ENCODE measurements at places on chromosomes 11 and 22.

DNA sequence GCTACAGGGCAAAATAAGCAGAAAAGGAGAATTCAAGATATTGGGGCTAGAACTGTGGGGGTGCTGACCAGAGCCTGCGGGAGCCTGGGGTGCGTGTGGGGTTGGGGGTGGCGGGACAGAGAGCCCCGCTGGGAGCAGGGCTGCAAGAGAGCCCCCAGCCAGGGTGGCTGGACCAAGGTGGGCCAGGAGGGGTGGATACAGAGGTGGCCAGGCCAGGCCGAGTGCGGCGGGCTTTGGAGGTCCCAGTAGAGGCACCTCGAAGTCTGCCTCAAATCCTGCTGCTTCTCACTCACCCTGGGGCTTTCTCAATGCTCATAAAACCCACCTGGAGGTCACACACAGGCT, 16.9 kb upstream of the MUC5B start:
- peak; percentile 5 for DNase-seq

GRCh38 chr11:69121021-69121420, 34.7 kb upstream of the SMIM38 start:
- no peak for DNase-seq

- DNase-seq: no peak
Observed at GRCh38 chr11:134481933-134482527, 70.0 kb upstream of the B3GAT1 start.

DNA sequence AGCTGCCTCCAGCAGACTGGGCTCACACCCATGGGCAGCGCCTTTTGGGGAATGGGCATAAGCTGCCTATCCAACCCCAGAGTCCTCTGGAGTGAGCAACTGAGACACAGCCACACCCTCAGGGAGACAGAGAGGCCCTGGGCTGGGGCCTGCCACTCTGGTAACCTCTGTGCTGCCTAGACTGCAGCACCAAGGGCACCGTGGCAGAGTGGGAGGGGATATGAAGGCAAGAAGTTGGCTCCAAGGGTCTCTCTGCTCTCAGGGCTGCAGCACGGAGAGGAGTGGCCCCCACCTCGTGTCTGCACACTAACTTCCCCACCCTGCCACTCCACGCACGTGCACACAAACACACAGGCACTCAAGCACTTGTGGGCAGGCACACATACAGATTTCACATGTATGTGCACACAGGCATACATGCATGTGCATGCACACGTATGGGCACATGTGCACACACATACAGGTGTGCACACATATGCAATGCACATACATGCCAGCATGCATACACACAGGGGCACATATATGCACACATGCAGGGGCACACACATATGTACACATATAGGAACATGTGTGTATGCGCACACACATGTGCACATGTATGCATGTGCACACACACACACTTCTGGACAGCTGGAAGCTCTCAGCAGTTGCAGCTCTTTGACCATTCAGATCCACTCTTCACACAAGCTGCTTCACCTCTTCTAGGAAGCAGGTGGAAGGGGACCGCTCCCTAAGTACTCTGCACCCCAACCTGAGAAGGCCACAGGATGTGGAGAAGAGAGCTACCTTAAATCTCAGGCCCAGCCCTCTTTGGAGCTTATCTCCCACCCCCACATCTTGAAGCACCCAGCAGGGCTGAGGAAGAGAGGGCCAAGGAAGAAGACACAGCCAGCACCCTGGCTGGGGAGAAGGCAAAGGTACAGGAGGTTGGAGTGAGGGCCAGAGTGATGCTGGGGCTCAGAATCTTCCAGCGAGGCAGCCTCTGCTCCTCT, 4.3 kb downstream of the IGSF9B start:
- no peak for DNase-seq

DNA sequence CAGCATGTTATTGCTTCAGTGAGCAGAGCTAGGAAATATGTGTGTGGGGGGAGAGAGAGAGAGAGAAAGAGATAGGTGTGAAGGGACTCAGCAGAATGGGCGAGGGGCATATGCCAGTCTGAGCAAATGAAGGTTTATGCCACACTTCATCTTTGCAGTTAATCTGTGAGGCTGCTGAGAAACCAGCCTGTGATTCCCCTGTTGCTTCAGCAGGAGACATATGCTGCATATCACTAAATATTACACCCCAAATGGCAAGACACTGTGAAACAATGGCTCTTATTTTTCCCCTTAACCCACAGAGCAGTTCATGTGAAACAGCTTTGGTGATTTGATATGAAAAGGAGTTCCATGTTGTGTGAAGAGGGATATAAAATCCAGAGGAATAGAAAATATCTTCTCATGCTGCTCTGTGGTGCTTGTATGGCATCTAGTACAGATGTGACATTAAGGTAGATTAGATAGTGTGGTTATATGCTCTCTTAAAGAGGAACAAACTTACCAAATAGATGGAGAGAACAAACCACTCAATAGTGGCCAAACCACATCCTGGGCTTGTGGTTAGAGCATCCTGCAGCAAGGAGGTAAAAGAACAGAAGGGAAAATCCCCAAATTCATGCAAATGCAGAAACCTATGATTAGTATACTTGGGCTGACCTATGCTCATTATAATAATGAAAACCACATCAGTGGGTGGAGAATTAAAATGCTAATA, 864.2 kb downstream of the FAM181B start:
- peak; percentile 73 for DNase-seq

GRCh38 chr11:76465701-76466100, 20.9 kb downstream of the EMSY start:
- DNase-seq: no peak

DNA sequence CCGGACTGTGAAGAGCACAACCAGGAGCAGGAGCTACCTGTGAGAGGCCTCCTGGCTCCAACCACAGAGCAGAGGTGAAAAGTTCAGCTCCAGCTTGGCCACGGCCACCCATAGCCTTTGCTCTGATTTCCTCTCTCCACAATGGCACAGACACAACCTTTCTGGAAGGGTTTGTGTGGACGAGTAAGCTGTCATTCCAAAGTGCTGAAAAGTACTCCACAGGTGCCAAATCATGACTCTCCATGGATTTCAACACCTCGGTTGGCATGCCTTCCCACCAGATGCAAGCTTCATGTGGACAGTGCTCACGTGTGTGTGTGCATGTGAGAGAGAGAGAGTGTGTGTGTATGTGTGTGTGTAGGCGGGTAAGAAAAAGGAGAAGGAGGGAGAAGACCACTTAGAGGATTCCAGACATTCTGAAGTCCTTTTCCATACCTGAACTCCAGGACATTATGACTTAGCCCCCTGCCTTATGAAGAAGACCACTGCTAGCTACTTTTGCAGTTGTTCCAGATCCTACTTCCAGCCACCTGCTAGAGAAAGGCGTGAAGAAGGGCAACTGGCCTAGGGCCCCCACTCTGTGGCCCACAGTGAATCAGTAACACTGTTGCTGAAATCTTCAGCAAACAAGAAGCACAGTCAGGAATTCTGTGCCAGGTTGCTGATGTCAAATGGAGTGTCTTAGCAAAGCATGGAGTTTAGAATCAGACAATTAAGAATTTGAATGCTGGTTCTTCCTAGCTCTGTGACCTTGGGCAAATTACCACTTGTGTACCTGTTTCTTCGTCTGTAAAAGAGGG, 13.9 kb upstream of the NAV2 start:
- no peak for DNase-seq

DNA sequence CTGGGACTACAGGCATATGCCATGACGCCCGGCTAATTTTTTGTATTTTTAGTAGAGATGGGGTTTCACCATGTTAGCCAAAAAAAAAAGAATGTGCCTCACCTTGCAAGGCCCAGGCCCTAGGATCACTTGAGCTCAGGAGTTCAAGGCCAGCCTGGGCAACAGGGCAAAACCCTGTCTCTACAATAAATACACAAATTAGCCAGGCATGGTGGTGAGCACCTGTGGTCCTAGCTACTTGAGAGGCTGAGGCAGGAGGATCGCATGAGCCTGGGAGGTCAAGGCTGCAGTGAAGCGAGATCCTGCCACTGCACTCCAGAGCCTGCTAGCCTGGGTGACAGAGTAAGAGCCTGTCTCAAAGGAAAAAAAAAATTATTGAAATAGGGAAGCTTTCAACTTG, 8.1 kb upstream of the LDHC start:
- DNase-seq: no peak

DNA sequence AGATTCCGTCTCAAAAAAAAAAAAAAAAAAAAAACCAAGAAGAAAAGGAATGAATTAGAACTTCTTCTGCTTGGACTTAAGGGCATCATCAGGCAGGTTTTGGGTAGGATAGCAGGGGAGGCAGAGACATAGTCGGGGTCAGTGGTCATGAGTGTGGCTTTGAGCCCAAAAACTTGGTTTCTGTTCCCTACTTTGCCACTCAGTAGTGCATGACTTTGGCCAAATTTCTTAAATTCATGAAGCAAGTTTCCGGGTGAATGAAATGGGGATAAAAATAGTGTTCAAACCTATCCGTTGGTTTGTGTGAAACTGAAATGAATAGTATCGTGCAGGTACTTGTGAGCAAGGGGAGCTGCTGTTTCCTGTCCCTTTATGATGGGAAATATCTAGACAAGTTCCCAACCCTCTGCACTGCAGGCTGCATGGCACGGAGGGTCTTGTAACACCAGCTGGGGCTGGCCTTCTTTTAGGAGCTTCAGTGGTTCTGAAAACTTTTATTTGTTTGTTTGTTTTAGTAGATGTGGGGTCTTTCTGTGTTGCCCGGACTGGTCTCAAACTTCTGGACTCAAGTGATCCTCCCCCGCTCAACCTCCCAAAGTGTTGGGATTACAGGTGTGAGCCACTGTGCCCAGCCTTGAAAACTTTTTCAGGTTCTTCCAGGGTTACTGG, 18.4 kb downstream of the NEAT1 start:
- DNase-seq: peak; percentile 22

DNA sequence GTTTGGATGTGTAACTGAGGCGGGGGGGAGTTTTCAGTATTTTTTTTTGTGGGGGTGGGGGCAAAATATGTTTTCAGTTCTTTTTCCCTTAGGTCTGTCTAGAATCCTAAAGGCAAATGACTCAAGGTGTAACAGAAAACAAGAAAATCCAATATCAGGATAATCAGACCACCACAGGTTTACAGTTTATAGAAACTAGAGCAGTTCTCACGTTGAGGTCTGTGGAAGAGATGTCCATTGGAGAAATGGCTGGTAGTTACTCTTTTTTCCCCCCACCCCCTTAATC, 2.3 kb downstream of the MALAT1 start:
- no peak for DNase-seq

- DNase-seq: no peak
Observed at GRCh38 chr11:116962108-116962507, 124.7 kb upstream of the APOA1 start.

- DNase-seq: peak; percentile 94
Observed at GRCh38 chr22:37077802-37078448, 26.4 kb downstream of the KCTD17 start.

- no peak for DNase-seq
Observed at GRCh38 chr11:2402106-2402505, 1.6 kb downstream of the TSSC4 start.

GRCh38 chr11:75276686-75277085, 36.1 kb downstream of the TPBGL start:
- peak; percentile 28 for DNase-seq

DNA sequence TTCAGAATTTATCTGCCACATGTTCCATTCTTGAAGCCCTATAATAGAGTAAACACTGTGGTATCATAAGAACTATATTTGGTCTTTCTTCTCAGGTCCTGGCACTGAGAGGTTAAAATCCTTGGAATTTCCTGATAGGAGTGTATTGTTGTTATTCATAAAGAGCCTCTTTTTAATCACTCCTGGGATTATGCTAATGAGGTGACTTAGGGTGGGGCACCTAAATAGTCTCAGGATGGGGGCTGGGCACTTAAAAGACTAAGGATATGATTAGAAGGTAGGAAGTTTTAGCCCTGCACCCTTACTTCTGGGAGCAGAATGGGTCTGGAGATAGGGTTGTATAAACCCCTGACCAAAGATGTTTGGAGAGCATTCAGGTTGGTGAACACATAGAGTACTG, 755.2 kb upstream of the TENM4 start:
- no peak for DNase-seq

GRCh38 chr22:24436553-24436952, 9.2 kb downstream of the ADORA2A start:
- no peak for DNase-seq

GRCh38 chr11:77046060-77046501, 11.9 kb downstream of the B3GNT6 start:
- peak; percentile 83 for DNase-seq

GRCh38 chr11:124278261-124278660, 22.1 kb downstream of the OR8G5 start:
- no peak for DNase-seq

- DNase-seq: no peak
Observed at GRCh38 chr11:44033411-44033850, 14.3 kb upstream of the ACCSL start.

DNA sequence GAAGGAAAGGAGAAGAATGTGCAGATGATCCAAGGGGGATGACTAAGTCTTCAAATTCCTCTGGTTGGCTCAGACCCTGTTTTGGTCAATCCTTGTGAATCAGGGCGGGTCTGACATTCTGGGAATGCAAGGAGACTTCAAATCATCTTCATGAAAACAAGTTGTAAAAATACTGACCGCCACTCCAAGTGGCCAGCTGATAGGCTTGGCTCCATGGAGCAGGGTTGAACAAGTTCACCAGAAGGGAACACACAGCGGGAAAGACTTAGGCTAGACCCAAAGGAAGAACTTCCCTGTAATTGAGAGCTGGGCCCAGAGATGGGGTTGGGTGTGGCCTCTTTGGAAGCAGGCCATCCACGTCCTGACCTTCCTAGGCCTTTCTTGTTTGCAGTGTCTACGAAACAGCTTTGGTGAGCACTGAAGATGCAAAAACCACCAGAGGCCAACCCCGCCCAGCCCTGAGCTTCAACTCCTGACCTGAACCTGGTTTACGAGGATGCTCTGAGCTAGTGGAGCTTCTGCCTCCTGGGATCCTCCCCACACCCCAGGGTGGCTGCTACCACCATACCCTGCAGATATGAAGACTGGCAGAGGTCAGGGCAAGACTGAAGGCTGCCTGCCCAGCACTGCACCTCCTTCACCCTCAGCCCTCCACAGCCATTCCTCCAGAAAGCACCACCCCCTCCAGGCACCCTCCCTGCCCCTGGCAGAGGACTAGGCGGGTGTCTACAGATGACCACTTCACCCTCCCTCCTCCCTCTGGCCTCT, 26.1 kb downstream of the GDPD5 start:
- no peak for DNase-seq

DNA sequence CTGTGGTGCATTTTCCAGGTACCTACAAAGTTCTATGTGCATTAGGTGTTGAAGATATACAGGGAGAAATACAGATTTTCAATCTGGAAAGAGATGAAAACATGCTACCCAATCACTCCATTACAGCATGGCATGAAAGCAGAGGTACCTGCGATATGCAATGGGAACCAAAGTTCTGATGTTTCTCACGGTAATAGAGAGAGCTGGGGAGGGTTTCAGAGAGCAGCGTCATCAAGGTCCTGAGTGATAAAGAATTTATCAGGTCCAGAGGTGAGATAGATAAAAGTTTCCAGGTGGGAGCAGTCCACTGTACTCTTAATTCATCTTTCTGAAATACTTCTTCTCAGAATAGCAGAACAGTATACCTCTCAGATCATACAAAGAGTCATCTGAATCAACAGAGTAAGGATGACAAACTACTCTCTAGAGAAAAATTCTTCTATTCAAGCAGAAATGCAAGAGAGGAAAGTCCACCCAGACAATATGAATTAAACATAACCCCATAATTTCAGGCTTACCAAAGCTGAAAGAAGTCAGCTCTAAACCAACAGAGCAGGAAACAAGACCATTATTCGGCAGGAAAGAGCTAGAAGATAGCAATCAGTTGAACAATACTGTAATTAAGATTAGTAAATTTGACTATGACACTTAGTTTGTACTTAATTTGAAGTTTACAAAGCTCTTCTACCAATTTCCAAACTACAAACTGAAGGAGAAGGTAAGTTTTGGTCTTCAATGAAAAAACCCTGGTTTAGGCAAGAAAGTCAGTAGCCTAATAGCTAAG, 12.8 kb downstream of the CTSC start:
- no peak for DNase-seq

- no peak for DNase-seq
Observed at GRCh38 chr11:118705791-118706545, 26.5 kb upstream of the TREH start.

Measured in activated naive CD8-positive, alpha-beta T cell treated with anti-CD3 and anti-CD28 coated beads, Interleukin-2, amount 10 ng/mL, durations not matched to agents 7 days and 5 days (primary cell).